NCI-H1436 (cell line): ENCODE measurements at places on chromosomes 7 and 10.

DNA sequence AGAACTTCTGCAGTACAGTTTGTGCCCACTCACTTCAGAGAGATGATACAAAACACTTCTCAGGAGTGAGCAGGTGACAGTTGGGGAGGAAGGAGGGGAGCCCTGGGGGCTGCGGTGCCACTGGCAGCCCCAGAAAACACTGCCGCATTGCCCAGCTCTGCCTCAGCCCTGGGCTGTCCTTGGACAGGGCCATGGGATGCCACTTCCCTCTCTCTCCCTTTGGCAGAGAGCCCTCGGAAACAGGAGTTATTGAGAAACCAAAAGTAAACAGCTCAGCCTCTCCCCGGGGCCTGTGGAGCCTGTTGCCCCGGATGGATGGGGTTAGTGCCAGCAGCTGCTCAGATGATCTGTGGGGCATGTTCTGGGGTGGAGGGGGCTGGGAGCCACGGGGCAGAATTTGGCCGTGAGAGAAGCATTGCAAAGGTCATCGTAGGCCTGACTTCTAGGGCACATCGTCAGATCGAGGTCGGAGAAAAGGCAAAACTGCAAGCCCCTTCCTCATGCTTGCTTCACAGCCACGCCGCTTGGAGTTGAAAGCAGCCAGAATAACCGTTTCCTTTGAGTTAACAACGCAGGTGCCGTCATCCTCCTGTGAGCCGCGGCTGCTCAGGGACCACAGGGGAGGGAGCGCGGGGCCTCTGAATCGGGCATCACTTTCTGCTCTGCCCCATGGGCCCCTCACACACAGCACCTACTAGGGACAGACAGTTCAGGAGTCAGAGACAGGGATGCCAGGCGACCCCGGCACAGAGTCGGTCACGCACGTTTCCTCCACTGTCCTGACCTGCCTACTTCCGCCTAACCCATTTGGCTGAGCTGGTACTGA, 256.4 kb downstream of the CAMK1D start:
- DNase-seq, result peak; percentile 63

DNA sequence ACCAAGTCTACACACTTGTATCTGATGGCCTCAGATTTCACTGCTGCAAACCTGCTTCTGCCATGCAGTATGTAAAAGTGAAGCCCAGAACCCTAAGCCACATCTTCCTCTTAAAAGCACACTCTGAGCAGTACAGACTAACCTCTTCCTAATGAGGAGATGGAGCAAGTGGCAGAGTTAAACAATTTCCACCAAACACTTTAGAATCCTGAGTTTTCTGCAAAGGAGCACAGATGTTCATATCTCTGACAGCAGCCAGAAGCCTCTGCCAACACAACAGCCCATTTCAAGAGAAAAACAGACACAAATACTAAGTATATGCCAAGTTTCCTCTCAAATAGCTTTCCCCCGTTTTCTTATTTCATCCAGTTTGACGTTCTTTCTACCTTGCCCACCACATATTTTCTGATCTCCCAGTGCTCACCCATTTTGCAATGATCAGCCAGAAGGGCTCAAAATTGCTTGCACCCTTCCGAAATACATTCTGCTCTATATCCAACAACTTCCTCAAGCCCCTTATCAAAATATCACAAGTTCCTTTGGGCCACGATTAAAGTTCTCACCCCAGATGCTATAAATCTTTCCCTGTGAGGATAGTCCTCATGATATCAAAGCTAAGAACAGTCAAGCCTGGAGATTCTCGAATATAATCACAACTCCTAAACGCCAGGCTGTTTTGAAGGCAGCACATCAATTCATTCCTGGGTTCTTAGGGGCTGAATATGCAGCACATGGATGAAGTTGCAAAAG, 27.5 kb downstream of the ELMO1 start:
- no peak for DNase-seq

DNA sequence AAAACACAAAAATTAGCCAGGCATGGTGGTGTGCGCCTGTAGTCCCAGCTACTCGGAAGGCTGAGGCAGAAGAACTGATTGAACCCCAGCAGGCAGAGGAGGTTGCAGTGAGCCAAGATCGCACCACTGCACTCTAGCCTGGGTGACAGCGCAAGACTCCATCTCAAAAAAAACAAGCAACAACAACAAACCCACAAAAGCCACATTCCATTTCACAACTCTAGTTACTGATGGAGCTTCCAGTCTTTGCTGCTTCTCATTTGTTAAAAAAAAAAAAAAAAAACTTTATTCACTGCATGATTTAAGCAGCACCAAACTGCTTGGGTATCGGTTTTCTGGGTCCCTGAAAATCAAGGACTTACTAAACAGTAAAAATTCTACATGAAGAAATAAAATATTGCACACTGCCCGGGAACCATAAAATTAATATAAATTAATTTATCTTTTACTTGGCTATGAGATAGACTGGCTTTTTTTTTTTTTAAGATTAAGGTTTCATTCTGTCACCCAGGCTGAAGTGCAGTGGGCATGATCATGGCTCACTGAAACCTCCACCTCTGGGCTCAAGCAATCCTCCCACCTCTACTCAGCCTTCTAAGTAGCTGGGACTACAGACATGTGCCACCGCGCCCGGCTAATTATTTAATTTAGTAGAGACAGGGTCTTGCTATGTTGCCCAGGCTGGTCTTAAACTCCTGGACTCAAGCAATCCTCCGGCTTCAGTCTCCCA, 42.0 kb downstream of the SRPK2 start:
- DNase-seq, result no peak

DNA sequence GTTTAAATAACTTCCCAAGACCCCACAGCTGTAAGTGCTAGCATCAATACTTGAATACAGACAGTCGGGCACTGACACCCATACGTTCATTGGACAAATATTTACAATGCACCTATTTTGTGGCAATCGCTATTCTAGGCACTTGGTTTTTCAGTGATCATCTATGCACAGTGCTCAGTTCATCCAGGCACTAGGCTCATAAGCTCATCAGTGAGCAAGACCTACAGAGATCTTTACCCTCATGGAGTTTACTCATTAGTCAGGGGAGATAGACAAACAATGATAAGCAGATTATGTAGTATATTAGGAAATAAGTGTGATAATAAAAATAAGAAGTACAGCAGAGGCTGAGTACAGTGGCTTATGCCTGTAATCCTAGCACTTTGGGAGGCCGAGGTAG, 7.6 kb upstream of the DHTKD1 start:
- no peak for DNase-seq

GRCh38 chr7:134477954-134478353, 19.1 kb upstream of the AKR1B1 start:
- no peak for DNase-seq

DNA sequence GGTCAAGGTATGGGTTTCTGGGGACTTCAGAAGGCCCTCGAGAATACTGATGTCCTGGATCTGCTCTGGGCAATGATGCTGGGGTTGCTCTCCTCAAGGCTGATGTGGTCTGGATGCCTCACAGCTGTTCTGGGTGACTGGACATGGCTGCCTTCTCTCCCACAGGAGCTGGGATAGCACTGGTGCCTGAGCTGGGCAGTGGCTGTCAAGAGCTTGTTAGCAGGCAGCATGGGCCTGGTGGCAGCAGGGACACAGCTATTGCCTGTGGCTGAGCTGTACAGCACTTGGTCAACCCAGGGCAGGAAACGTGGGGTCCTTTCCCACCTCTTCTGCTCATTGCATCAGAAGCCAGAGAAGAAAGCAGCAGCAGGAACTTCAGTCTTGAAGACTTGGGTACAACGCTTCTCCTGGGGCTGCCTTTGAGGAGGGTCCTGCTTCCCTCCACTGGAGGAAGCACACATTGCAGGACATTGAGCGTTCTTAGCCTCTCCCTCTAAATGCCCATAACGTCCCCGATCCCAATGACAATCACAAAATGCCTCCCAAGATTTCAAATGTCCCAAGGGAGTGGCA, 13.0 kb downstream of the ADCYAP1R1 start:
- no peak for DNase-seq

DNA sequence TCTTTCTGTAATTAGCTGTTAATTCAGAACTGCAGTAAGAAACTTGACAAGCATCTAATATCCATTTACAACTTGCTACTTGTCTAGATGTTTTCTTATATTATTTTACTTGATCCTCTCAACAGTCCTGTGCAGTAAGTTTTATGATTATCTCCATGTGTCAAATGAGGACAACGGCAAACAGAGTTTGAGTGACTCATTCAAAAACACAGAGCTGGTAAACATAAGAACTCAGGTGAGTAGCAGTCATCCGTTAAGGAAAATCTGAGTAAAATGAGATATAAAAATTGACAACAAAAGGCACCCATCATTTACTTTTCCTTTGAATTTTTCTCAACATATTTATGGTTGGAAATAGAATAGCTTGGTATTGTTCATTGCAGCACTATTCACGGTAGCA, 19.0 kb upstream of the TARP start:
- DNase-seq, result no peak

DNA sequence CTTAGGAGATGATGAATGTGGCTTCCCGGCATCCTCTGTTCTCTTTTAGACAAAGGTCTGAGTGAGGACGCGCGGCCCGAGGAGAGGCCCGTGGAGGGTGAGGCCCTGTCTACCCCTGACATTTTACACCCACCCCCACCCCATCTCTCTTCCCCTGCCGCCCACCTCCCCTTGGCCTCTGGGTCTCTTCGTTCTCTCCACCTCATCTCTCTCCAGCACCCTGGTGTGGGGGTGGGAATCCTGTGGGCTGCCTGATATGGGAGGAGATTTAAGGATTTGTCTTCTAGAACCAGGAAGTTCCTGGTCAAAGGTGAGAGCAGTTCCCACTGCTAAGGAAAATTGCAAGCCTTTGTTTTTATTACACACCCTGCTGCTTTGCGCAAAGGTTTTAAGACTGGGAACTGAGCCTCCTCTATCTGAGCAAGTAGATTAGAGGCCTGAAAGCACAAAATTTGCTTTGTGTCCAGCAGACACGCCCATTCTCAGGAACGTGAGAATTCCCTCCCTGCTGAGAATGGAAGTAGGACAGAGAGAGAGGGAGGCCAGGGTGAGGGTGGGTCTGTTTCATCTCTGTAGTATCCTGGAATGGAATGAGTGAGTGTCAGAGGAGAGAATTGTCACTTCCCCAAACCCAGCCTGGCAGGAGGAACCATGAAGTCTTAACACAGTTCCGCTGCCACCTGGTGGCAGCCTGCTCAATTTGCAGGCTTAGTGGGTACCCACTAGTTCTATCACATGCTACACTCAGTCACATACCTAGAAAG, 91.2 kb downstream of the GTF2IRD1 start:
- DNase-seq, result no peak

GRCh38 chr7:1710936-1711335, 40.9 kb downstream of the ELFN1 start:
- no peak for DNase-seq

DNA sequence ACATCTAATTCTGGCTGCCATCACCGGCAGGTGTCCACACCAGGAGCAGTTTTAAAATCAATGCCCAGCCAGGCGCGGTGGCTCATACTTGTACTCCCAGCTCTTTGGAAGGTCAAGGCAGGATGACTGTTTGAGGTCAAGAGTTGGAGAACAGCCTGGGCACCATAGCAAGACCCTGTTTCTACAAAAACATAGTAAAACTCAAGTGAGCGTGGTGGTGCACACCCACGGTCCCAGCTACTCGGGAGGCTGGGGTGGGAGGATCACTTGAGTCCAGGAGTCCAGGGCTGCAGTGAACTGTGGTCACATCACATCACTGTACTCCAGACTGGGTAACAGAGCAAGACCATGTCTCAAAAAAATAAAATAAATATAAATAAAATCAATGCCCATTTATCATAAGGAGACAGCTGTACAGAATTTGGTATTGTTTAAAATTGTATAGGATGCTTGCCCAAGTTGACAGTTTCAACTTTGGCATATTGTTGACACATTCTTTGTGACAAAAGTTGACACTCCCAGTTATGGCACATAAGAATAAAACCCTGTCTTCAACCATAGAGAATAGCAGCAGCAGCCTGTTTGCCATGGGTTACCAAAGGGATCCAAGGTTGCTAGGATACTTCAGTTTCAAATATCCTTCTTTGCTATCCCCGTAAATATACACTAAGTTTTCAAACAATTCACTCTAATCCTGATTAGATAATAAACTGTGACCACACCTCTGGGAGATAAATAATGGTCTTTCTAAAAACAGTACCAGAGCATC, 193.0 kb downstream of the FAM107B start:
- DNase-seq, result no peak

DNA sequence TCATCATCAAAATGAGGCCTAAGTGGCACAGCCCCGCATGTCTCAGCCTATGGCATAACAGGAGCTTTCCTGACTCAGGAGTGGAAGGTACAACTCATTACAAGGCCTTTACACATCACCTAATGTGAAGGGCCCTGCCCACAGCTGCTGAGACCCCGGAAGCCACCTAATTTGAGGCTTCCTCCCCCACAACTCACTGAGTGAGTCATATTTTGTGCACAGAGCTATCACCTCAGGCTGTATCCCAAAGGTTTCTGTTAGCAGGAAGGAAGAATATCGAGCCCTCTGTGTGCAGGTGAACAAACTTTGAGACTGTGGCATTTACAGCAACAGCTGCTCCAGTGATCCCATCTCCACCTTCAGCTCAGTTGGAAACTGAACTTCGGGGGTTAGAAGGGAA, 20.6 kb downstream of the HTR5A start:
- no peak for DNase-seq

- no peak for DNase-seq
These were observed 90.6 kb downstream of the CARD11 start for GRCh38 chr7:2953099-2953498.
